ENCODE measurements at places on chromosomes 5 and 9.

GRCh38 chr9:28688172-28688571, 1114.9 kb upstream of the C9orf72 start:
- DNase-seq, result no peak

DNA sequence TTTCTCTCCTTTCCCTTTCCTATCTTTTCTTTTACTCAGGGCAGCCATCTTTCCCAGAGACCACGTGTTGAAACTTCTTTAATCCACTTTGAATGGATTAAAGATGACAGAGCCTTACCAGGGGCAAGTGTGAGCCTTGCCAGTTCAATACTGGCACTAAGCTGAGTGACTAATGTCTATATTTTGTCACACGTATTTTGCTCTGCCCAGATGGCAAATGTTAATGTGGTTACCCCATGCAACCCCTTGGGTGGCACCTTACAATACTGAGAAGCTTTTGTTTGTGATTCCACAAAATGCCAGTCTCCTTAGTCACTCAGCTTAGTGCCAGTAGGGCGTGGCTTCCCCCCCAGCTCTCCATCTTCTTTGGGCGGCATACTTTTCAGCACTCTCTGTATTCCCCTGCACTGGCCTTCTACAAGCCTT, 24.8 kb downstream of the ANXA1 start:
- no peak for DNase-seq

DNA sequence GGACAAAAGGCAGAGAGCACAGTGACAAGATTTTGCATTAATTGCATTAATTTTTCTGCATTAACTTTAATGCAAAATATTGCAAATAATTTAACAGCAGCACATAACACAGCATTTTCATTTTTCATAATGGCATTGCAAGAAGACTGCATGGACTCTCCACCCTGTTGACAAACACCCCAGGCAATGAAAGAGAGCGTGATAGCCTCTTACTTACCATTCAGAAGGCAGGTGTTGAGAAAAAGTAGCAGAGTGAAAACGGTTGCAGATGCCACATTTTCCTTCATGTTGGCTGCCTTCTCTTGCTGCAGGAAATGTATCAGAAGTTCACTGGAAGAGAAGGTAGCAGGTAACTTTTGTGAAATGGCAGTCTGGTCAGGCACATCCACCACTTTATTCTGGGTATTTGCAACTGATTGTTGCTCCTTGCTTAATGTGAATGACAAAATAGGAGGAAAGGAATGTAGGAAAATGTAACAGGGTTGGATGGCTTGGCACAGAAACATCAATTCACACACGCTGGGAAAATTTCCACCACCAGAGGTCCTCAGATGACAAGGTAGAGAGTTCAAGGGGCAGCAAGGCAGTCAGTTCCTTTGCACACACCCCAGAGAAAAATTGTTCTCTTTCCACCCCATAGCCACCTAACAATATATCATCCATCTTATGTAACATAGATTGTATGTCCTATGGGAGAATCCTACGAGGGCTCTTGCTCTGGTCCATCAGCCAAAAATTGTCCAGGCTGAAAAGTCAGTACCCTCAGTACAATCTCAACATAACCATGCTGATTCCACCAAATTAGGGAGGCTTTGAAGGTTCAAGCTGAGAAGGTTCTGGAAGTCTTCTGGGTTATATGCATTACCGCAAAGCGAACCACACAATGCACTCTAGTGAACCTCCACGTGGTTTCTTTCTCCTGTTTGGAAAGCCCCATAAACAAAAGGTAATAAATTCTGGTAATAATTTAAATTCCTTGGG, 41.9 kb upstream of the AGXT2 start:
- DNase-seq, result peak; percentile 11

DNA sequence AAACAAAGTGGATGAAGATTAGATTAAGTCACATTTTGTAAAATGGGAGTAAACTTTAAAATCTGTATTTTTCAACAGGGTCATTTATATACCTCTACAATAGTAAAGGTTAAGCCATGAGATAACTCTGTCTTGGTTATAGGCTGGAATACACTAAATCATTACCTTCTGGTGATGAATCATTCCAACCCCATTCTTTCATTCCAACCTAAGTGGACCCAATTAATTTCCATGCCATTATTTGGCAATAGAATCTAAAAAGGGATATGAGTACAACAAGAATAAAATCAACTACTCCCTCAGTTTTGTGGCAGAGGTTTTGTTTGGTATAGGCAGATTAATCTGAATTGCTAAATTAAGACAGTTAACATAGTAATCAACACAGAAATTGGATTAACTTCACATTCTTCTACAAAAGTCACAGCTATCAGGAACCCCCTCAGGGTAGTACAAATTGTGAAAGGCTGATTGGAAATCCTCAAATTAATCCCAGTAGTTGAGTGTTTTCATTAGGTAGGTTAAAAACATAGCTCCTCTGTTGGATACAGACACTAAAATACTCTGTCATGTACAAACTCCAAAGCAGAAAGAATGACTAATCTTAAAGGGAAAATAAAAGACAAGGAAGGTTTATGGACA, 54.2 kb downstream of the ELAVL2 start:
- no peak for DNase-seq

DNA sequence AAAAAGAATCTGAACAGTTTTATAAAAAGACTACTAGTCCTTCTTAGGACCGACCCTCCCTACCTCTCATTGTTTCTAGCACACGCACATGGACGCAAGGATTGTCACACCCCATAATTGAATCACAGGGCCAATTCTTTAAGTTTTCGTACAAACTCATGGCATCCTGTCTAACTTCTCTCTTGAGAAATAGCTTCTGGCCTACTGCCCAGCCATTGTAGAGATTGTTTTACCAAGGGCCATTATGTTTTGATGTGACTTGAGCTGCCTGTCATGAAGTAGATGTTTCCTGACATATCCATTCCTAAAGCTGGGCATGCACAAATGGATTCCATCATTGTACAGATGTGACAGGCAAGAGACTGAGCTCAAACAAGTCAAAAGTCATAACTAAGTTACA, 1672.1 kb upstream of the C9orf72 start:
- DNase-seq, result no peak

GRCh38 chr5:80064124-80064523, 29.0 kb downstream of the THBS4 start:
- DNase-seq, result no peak

- no peak for DNase-seq
These were observed 226.9 kb downstream of the ARRDC3 start for GRCh38 chr5:91156242-91156641.

DNA sequence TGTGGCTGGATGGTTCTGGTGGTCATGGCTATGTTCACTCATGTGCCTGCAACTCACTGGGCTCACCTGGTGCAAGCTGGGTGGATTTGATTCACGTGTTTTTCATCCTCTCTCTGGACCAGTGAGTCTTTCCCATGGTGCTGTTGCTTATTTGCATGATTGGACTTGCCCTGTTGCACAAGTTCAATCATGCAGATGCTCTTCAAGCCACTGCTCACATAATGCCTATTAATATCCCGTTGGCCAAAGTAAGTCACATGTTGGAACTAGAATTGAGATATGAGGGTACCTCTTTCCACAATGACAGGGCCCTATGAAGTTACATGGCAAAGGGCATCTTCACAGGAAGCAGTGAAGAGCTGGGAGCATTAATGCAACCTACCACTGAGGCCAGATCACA, 26.5 kb upstream of the MROH2B start:
- DNase-seq, result no peak

GRCh38 chr5:119452373-119453039, at the start of gene HSD17B4:
Gene HSD17B4, plus strand, starts transcription at chr5:119452497. Its CDS starts 79 bp downstream, at chr5:119452576.
- DNase-seq, result peak; percentile 88

GRCh38 chr9:120876842-120877240, at the start of gene PHF19:
Gene PHF19, minus strand, starts transcription at chr9:120877188. Its CDS starts 2,447 bp downstream, at chr9:120874741.
- DNase-seq, result no peak
